ENCODE measurements at places on chromosomes 6 and 20.
A peak's percentile ranks its signal among the peaks of the same experiment; 100 is the strongest.

DNA sequence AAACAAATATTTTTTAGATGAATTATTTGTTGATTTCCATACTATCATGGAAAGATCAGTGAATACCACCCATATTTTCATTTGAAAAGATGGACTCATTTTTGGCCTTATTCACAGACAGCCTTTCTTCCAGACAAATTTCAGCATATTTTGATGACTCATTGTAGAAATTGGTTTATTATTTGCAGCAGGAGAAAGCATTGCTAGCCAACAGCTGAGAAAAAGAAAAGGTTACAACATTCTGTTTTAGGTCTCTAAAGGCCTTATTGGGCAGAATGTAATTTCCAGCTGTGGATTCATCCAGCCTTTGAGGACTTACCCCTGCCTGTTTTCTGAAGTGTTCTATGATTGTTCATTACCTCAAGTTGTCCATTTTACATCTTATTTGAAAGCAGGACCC lies 201.9 kb downstream of the PLCB4 start:
- peak; percentile 35 for DNase-seq

DNA sequence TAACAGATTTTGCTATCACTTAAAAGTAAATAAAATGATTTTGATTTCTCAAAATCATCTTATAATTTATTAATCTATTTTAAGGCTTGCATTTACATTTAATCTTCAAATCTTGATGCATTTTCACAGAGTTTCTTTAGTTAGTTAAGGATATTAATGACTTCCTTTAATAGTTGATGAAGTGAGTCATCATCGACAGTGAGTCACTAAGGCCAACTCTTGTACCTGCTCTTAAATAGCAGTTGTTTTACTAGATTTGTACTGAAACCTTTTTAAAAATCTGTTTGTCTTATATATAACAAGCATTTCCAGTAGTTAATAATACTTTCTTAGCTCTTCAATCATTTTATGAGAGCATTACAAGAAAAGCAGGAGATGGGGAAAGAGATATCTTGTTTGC lies 191.7 kb downstream of the ESR1 start:
- peak; percentile 54 for DNase-seq

DNA sequence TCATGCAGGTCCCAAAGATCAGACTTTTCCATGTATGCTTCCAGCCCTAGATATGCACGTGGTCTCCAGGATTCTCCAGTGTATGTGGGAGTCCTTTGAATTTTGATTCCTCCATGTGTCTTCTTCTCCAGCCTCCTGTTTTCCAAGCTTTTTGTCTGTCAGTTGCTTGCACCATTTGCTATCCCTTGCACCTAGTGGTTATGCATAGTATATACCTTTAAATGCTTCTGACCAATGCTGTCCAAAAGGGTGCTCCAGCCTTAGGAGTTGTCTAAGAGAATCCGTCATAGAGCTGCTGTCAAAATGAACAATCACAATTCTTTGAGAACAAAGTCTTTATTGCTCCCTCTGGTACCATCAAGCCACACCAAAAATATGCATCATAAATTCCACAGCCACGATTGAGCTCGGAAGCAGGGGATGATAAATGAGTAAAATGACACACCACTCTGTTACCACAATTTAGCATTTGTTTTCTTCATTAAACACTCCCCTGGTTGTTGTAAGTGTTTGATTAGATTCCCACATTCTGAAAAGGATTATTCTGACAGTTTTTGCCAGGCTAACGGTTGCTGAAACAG lies 706.2 kb upstream of the GJE1 start:
- DNase-seq = peak; percentile 13

- peak; percentile 65 for DNase-seq
These were observed 59.5 kb downstream of the SCAF8 start for GRCh38 chr6:154792761-154793160.

DNA sequence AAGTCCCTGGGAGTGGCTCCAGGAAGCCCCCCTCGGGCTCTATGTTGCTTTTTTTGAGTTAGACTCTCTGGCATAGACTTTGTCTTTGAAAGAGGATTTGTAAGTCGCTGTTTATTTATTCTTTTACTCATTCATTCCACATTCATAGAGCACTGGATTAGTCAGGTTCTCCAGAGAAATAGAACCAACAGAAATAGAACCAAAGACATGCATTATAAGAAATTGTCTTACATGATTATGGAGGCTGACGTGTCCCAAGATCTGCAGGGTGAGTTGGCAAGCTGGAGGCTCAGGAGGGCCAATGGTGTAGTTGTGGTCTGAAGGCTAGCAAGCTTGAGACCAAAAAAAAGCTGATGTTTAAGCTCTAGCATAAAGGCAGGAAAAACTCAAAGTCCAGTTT lies 98.3 kb upstream of the CHD6 start:
- peak; percentile 25 for DNase-seq

- DNase-seq = no peak
These were observed 43.1 kb downstream of the TM9SF4 start for GRCh38 chr20:32152421-32153155.

DNA sequence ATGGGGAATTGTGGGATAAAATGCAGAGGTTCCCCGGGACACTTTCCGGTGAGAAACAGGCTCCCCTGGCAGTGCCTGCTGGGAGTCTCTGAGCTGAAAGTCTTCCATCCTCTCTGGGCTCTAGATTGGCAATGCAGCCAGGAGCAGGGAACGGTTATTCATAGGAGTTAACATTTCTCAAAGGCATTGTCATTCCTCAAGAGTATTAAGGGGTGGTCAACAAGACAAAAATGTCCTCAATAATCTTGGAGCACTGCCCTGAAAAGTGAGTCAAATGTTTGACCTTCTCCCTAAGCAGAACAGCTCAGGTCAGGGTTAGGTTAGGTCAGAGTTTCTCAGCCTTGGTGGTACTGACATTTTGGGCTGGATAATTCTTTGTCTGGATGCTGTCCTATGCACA lies 13.2 kb downstream of the BPIFB1 start:
- DNase-seq = no peak

DNA sequence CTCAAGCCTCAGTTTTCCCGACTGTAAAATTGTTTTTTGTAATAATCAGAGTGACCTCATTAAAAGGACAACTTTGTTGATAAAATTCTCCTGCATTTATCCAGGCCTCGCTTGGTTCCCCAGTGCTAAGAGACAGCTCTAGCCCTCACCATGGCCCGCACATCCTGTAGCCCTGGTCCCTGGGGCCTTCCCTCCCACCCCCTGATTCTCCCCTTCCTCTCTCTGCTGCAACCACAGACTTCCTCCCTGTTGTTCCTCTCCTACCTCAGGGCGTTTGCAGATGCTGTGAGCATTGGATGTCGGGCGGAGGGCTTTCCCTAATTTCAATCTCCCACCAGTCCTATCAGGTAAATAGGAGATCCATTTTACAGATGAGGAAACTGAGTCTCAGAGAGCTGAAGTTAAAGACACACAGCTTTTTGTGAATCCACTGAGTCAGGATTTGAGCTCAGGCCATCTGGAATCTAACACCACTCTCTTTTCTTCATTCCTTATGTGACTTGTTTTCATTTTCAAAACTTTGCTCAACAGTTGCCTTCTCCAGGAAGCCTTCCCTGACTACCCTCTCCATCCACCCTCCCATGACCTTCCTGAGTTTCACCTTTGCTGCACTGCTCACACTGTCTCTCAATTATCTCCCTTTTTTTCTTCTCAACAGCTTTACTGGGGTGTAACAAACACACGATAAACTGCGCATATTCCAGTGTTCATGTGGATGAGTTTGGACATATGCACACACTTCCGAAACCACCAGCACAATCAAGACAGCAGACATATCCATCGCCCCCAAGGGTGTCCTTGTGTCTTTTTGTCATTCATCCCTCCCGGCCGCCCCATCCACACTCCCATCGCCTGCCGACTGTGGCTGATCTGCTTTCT lies 107.1 kb downstream of the CEBPB start:
- no peak for DNase-seq

DNA sequence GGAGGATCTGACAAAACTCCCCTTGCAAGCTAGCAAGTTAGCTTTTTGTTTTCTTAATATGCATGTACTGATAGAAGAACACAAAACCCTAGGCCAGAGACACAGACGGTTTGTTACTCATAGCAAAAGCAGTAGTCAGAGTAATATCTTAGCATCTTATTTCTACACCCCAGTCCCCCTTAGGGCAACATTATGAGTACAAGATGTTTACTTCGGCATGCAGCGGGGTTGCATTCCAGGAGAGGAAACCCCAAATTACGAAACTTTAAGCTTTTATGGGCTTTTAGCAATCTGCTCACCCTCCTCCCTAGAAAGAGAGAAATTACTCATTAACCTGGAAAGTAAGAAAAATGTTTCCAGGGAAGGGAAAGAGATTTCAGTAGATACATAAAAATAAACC lies 1286.9 kb downstream of the EPHA7 start:
- no peak for DNase-seq

DNA sequence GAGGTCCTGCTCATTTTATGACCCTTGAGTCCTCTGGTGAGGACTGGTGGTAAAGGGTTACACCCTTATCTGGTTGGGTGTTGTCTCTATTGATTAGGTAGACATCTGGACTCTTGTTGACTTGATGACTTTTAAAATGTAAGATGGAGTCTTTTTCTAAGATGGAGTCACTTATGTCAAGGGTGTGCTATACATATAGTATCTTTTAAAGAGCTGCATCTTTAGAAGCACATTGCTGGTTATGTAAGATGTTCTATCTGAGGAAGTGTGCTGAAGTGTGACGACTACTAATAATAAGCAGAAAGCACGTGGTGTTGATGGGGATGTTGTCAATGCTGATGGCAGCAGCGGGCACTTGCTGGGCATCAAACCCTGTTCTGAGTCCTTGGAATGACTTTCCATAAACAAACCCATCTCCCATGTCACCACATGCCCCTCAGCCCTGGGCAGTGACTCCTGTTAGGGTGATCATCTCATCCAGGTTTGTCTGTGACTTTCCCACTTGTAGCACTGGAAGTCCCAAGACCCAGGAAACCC lies 229.6 kb downstream of the EYA2 start:
- no peak for DNase-seq

GRCh38 chr6:67047996-67048395 lies 1341.0 kb upstream of the EYS start:
- DNase-seq = no peak

- no peak for DNase-seq
These were observed 205.6 kb downstream of the UST start for GRCh38 chr6:148952147-148953035.

DNA sequence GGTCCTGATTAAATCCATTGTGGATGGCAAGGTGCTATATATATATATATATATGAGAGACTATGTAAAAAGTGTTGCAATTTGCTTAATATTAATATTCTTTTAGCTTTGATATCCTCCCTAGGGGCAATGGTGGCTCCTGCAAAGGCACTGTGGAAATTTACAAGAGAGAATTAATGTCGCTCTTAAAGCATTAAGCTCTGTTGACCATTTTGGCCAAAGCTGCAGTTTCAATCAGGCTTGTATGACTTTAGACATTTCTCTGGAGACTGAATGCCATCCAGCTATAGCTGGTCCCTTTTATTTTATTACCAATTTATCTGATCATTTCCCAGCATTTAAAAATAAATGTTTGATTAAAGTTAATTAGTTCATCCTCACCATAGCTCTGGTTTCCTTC lies 155.3 kb downstream of the JARID2 start:
- DNase-seq = no peak

DNA sequence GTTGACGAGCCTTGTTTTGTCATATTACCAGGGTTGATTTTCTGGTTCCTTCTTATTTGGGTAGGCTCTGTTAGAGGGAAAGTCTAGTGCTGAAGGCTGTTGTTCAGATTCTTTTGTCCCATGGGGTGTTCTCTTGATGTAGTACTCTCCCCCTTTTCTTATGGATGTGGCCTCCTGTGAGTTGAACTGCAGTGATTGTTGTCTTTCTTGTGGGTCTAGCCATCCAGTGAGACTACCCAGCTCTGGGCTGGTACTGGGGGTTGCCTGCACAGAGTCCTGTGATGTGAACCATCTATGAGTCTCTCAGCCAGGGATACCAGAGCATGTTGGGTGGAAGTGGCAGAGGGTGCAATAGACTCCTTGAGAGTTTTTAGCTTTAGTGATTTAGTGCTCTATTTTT lies 680.6 kb downstream of the RFPL4B start:
- no peak for DNase-seq

GRCh38 chr20:33835615-33836172 lies 24.5 kb downstream of the CHMP4B start:
- no peak for DNase-seq

DNA sequence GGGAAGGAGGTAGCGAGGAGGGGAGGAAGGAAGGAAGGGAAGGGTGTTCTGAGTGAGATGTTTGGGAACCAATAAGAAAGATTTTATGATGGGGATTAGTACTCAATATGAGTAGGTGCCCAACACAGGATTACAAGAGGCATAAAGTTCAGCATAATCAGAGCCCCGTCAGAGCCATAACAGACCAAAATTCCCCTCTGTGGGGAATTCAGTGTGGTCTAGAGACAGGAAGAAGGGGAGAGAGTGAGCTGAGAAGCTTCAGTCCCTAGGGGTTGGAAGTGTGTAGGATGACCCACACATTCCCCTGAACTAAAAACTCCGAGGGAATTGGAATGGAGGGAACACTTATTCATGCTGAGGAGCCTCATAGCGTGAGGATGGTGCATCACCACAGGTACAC lies 160.3 kb upstream of the SASH1 start:
- DNase-seq = no peak

GRCh38 chr6:154930451-154930851 lies 64.7 kb upstream of the TIAM2 start:
- DNase-seq = no peak

- peak; percentile 52 for DNase-seq
These were observed 653 bp downstream of the LMBRD1 start for GRCh38 chr6:69796073-69796641.

DNA sequence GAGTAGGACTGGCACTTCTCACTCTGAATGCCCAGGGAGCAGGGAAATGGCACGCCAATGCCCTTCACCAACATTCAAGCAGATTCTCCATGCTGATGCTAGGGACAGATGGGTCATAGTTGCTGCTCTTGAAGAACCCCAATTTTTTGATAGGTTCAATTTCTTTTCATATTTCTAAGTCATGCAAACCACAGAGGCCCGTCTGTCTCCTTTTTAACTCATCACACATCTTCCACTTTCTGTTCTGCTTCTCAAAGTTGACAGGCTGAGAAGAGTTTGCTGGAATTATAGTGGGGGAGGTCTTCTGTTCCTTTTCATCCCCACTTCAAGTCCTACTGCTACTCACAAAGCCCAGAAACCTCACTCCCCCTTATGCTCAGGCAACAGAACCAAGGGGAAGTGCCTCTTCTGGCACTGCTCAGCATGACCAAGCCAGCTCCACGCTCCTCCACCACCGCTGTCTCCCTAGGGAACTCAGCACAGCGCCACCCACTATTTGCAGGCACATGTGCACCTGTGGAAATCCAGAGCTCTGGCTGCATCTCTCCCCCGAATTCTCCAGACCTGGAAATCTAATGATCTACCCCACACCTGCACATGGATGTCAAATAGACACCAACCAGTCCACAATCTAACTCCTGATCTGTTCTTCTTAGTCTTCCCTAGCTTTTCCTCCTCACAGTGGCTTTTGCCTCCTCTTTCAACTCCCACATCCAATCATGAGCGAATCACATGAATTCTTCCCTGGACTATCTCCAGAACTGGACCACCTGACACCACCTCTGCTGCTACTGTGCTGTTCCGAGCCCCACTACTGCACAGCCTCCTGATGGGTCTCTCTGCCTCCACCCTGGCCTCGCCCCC lies 10.7 kb downstream of the ZBTB24 start:
- DNase-seq = no peak

Measured in ELR (cell line).